ENCODE measurements at places on chromosomes 16 and 17. TPM values are rescaled to one million over a fixed set of nuclear protein-coding genes. Genes with fewer than 3 reads are reported as not detected.

The TCAP gene
- total RNA-seq: 2.3 TPM

The ACSM5 gene
- total RNA-seq: not detected

The SCARF1 gene
- total RNA-seq: 4.0 TPM

The NAT9 gene
- 67.8 TPM for total RNA-seq

The UBALD1 gene
- total RNA-seq: 54.6 TPM

The PIGW gene
- 10.6 TPM for total RNA-seq

The PPP1R27 gene
- total RNA-seq: 0.81 TPM

The MT1E gene
- not detected for total RNA-seq
